ENCODE measurements at places on chromosomes 1 and 21.

DNA sequence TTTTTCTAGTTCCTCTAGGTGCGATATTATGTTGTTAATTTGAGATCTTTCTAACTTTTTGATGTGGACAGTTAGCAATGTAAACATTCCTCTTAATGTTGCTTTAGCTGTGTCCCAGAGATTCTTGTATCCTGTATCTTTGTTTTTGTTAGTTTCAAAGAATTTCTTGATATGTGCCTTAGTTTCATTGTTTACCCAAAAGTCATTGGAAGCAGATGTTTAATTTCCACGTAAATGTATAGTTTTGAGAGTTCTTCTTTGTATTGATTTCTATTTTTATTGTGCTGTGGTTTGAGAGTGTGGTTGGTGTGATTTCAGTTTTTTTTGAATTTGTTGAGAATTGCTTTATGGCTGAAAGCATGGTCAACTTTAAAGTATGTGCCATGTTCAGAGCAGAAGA, 319.4 kb downstream of the PTBP2 start:
- DNase-seq: no peak

DNA sequence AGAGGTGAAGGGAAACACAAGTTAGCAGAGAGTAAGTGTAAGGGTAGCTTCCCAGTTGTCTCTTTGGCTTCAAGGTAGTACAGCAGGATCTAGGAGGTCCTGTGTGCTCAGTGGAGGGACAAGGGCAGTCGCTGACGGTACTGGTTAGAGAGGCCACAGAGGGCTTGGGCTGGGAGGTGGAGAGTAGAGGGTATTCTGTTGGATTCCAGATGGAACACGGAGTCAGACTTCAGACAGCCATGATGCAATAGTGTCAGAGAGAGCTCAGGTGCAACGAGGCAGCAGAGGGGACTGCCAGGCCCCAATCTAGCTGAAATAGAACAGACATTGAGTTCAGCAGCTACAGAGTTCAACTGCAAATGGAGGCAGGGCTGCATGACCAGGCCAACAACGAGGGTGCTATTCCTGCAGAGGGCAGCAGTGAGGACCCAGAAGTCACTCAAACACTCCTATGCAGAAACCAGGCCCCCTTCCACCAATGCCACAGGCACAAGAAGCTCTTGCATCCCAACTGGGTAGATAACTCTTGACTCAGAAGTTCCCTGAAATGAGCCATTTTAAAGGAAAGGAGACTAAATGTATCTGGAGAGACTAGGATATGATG, 325.0 kb upstream of the ESRRG start:
- no peak for DNase-seq

GRCh38 chr1:160474392-160475242, 48.4 kb downstream of the SLAMF6 start:
- peak; percentile 15 for DNase-seq

GRCh38 chr1:203906932-203907331, 45.5 kb downstream of the SNRPE start:
- DNase-seq: peak; percentile 1

GRCh38 chr1:75067975-75068374, 66.2 kb upstream of the LHX8 start:
- no peak for DNase-seq

GRCh38 chr21:38658511-38658910, 147.2 kb upstream of the ETS2 start:
- DNase-seq: no peak

DNA sequence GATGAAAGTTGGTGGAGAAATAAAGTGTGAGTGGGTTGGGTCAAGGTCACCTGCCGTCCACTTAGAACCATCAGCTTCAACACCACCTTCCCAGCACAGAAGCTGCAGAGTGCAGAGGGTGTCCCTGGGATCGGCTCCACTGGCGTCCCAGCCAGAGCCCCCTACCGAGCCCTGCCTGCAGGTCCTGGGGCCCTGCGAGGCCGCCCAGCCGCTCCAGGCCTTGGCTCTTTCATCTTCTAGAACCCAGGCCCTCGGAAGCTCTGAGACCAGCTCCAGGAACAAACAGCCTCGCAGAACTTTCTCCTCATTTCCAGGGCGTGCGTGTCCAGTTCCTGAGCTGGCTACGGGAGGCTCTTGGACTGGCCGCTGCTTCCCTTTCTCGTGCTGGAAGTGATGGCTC, 166.0 kb downstream of the PRDM16 start:
- no peak for DNase-seq

DNA sequence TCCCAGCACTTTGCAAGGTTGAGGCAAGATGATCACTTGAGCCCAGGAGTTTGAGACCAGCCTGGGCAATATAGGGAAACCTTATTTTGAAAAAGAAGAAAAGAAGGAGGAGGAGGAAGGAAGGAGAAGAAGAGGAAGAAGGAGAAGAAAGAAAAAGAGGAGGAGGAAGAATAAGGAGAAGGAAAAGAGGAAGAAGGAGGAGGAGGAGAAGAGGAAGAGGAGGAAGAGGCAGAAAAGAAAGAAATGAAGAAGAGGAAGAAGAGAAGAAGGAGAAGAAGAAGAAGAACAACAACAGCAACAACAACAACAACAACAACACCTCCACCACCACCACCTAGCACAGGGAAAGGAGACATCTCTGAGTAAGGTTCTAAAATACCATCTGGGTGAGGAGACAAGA, 10.6 kb downstream of the SELENBP1 start:
- DNase-seq: no peak

DNA sequence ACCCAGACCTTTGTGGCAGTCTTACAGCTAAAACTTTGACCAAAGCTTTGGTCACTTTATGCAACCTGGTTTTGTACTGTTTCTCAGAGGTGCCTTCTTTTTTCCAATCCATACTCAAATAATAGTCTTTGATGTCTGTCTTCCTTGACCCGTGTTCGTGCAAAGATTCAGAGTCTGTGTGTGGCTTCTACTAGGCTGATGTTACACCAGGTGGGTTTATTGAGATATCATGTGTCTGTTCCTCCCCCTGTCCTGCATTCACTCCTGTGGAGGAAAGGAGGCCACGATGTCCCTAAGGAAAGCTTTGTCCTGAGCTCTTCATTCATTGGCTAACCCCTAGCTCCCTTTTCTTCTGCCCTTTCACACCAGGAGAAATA, 15.0 kb upstream of the IKBKE start:
- DNase-seq: no peak

DNA sequence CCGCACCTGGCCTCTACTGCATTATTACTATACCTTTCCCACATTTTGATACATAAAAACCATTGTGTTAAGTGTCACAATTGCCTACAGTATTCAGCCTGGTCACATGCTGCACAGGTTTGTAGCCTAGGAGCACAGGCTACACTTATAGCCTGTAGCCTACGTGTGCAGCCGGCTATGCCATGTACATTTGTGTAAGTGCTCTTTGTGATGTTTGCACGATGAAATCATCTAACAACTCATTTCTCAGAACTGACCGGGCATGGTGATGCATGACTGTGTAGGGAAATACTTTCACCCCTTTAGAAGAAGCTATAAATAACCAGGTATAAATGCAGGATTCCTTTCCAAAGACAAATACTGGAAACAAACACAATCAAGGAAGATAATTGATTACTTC, 12.1 kb downstream of the ERG start:
- DNase-seq: no peak

- peak; percentile 97 for DNase-seq
Measured at GRCh38 chr1:12157366-12158231, 9.2 kb upstream of the TNFRSF1B start.

DNA sequence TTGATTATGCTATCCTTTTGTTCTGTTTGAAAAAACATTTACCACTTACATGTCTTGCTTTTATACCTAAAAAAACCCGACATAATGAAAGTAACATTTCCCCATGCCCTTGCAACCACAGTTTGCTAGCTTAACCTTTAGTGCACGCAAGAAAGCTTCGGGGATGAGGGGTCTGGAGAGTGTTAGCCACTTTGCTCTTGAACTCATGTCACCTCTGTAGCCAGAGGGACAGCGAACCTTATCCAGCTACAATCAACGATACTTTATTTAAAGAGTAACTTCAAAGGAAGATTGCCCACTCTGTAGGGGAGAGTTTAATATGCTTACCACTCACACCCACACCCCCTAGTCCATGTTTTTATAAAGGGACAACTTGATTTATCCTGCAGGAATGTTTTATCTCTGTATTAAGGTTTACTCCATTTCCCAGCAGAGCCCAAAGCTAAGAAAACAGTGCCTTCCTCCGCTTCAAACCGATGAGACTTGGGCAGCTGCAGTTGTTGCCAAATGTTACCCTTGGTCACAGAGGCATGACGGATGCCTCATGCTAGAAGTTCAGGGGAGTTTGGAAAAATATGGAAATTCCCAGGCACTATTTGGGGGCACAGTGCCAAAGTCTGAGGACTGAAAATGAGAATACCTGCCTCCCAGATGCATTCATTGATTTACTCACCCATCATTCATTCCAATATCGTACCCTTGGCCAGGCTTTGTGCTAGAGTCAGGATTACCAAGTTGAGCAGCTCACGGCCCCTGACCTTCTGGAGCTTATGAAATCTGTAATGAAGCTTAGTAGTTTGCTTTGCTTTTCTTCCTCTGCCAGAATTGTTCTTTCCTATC, 61.4 kb upstream of the VCAM1 start:
- DNase-seq: no peak

- DNase-seq: no peak
Measured at GRCh38 chr1:212366901-212367300, 47.8 kb downstream of the PACC1 start.

- peak; percentile 74 for DNase-seq
Measured at GRCh38 chr1:8094481-8095241, 68.6 kb upstream of the ERRFI1 start.

DNA sequence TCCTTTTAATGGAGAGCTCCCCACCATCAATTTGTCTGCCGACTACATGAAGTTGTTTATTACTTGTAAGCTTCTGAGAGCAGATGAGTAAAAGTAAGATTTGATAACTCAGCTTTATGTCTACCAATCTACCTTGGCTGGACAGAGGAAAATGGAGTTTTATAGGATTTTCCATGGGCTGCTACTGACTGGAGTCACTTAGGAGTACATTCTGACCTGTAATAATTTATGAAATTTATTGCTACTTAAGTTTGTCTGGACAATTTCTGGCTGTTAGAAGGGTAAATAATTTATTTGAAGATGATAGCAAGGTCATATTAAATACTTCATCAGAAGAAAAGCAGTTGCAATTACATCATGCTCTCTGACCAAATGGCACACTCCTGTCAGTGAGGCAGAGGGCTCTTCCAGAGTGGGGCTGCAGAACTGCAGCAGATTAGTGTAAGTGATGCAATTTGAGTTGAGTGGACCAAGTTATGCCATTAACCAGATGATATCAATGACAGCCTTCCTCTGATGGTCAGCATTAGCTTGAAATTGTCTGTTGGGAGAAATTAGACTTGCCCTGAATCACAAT, 736.7 kb upstream of the PTBP2 start:
- DNase-seq: no peak

DNA sequence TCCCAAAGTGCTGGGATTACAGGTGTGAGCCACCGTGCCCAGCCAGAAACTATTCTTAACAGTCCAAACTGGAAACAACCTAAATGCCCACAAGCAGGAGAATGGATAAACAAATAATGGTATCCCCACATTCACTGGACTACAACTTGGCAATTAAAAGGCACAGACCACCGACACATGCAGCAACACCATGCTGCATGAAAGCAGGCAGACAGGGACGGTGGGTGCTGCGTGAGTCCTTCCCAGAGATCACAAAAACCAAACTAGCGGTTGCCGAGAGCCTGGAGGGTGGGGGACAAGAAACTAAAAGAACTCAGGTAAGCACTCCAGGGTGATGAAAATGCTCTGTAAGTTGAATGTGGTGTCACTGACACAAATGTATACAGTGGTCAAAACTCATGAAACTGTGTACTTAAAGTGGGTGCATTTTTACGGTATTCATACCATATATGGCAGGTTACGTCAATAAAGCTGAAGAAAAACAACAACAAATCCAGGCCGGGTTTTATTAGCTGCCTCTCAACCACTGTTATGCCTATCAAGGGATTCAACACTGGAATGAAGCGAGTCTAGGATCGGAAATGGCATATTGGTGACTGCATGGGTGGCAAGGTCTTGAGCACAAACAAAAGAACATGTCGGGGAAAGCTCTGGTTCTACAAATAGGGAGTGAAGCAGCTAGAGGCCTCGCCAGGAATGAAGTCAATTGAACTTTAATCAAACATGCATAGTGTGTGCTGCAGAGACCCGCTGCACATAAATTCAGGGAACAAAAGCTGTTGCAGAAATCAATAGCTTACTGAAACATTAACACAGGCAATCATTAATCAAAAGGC, 52.4 kb downstream of the SLC45A1 start:
- no peak for DNase-seq

DNA sequence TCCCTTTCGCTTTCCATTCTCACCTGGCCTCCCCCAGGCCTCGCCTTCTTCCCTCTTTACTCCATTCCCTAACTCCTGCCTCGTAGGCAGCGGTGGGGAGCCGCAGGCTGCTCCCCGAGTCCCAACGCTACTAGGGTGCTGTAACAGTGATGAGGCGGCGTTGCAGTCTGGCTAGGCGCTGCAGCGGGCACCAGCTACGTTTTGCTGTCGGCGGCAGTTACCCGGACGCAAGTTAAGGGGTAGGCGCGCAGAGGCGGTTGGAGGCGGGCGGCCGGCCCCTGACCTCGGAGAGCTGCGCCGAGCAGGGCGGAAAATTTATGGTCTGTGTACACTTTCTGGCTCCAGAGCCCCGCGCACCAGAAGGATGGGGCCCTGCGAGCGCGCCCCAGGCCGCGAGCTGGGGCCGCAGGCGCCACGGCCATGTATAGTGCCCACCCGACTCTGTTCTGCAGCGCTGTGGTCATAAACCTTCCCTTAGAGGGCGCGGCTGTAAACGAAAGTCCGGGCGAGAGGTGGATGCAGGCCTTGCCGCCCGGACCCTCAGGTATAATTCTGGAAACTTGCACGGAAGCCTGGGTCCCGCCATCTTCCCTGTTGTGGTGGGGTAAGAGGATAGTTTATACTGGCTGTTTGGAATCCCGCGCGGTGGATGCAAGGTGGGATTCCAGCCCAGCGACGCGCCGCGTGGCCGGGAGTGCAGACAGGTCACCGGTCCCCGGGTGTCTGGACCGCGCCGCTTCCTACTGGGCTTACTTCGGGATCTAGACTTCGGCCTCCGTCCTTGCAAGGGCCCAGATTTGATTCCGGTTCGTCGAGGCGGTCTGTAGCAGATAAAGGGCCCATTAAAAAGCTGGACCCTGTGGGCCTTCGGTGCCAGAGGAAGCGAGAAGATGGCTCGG, 15.0 kb downstream of the HLX start:
- no peak for DNase-seq

DNA sequence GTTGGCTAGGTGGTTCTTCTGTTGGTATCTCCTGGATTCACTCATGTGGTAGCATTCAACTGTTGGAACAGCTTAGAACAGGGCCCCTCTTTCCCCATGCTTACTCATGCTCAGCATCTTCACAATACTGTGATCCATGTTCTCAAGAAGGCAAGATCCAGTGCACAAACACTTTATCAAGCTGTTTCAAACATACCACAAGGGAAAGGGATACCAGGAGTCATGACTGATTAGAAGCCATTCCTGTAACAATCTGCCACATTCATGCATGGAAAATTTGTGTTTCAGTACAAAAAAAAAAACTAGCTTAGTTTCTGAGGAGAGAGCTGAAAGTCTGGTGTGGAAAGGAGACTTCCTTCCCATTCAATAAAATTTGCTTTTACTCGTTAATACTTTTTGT, 169.8 kb upstream of the CACYBP start:
- DNase-seq: no peak

- DNase-seq: no peak
Measured at GRCh38 chr1:241171991-241172390, 185.0 kb downstream of the RGS7 start.

- DNase-seq: no peak
Measured at GRCh38 chr1:3501856-3502640, 47.6 kb downstream of the ARHGEF16 start.

Measured in inflammatory macrophage treated with lipopolysaccharide for 1 hour (primary cell).